ENCODE measurements at places on chromosomes 2 and 18.

GRCh38 chr18:26215247-26215970, 10.8 kb upstream of the TAF4B start:
- DNase-seq, result no peak

GRCh38 chr18:36539674-36540231, 242.2 kb downstream of the FHOD3 start:
- DNase-seq, result no peak

DNA sequence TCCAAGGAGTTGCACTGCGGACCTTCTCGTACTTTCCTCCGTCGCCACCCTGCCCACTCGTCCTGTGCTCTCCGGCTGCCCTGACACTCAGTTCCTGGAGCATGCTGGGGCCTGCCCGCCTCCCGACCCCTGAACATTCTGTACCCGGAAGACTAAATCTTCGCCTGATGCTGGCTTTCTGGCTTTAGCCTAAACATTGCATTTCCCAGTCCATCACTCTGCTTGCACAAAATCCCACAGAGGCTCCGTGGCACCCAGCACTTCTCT, 550 bp upstream of the SFXN5 start:
- DNase-seq, result no peak

DNA sequence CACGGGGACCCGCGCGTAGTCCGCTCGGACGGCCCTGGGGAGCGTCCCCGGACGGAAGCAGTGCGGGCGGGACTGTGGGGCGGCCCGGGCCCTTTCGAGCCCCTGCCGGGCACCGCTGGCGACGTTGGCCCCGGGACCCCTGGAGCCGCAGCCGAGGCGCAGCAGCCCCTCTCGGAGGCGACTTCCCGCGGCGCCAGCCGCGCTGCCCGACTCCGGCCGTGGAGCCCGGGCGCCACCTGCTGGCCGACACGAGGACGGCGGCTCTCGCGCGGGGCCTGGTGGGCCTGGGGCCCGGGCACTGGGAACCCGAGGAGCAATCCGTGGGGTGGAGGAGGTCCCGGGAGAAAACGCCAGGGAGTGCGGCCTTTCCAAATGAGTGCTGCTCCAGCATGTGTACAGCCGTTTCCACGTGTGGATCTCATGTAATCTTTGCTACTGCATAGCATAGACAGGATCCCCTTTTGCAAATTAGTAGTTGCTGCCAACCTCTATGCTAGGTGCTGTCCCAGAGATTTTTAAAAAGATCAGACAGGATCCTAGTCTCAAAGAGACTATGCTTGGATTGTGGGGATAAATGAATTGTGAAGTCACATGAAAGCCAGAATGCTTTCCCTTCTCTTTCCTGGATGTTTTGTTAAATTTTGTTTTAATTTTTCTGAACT, 4.0 kb downstream of the ID2 start:
- DNase-seq, result peak; percentile 69

DNA sequence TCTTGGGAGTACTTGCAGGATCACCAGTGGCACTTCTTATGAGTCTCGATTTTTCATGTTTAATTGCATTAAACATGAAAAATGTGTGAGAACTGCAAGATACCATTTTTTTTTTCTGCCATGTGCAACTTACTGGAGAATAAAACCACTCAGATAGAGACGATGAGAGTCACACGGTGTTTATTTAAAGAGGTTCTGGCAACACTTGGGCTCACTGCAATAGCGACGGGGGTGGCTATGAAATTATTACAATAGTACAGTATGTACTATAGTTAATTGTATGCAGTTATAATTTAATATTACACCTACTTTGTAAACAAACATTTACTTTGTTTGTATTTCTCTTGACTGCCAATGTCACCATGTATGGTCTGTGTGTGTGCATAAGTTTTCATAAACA, 479.8 kb downstream of the NUP35 start:
- DNase-seq, result no peak

DNA sequence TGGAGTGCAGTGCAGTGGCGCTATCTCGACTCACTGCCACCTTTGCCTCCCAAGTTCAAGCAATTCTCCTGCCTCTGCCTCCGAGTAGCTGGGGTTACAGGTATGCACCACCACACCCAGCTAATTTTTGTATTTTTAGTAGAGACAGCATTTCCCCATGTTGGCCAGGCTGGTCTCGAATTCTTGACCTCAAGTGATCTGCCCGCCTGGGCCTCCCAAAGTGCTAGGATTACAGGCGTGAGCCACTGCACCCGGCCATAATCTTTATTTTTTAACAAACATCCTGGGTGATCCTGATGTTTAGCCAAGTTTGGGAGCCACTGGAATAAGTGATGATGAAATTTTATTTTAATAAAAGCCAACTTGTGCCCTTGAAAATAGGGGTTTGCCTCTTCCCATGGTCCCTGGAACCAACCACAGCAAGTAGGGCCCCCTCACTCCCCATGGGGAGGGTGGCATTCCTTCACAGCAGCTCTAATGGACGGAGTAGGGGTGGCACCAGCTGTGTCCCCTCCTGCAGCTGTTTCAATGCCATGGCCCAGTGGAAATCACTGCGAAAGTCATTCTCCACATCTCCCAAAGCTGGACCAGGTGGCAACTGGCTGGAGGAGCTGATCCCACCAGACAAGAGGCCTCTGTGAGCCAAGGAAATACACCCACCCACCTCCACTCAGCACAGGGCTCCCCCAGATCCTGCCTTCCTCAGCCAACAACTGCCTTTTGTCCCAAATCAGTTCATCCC, 194.8 kb downstream of the ZFP36L2 start:
- no peak for DNase-seq

DNA sequence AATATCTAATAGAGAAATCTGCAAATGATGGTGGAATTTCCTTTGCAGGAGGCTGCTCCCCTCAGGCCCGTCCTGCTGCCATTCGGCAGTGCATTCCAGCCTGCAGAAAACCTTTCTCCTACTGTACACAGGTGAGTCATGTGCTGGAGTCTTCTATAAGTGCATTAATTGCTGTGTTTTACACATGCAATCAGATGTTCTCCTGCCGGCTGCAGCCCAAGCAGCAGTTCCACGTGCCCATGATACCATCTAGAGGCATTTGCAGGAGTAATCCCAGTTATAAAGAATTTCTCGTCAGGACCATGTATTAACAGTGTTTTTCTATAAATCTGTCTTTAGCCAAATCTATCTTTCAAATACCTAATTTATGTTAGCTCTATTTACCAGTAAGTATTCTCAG, 304.7 kb upstream of the HNMT start:
- no peak for DNase-seq

GRCh38 chr2:218400930-218401881, 1.5 kb downstream of the CTDSP1 start:
- DNase-seq, result no peak

DNA sequence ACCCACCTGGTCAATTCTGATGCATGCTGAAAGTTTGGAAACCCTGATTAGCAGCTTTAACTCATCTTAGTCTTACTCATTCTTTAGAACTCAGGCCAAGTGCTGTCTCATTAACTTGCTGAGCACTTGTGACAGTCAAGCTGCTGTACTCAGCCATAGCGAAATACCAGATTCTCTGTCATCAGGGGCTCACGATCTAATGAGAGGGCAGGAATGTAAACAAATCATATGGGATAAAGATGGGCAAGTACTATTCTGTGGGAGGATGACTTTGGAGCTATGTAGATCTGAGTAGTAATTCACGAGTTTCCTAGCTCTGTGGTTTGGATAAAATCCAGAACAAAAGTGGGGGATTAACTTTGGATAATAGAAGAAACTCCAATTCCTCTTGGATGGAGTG, 376.6 kb downstream of the HRH4 start:
- DNase-seq, result no peak

GRCh38 chr2:1618974-1619373, 125.3 kb downstream of the PXDN start:
- no peak for DNase-seq

GRCh38 chr18:77140439-77141109, 8.0 kb upstream of the MBP start:
- DNase-seq, result no peak

GRCh38 chr18:36559149-36559857, 261.8 kb downstream of the FHOD3 start:
- no peak for DNase-seq

DNA sequence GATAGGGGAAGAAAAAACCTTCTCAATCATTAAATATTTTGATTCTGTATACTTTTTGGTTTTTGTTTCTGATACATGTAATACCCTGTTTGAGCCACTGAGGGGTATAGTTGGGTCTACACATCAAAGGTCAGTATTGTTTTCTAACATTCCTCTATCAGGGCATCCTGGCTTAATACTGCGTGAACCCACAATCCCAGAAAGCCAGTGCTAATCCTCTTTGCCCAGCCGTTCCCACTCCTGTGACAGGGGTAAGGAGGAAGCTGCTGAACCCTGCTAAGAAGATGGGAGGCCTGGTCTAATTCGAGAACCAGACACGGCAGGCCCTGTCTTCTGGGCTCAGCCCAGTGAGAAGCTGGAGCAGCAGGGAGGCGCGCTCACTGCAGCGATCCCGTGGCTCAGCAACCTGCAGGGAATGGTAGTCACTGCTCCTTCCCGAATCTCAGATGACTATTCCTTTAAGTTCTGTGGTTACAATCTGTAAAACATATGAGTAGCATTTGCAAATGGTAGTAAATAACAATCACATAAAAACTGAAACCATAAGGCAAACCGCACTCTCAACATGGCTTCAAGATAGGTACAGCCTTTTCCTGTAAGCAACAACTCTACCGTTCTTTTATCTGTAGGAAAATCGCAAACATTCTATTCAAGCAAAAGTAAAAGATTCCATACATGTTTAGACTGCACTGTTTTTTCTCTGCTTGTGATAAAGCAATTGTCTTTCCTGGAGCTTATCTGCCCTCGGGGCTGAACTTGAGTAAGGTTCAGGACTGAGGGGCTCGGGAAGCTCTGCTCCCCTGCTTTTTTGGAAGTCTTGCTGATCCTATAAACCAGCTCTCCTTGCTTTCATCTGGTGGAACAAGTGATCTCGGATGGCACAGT, 87.0 kb downstream of the EPB41L3 start:
- DNase-seq, result no peak

- DNase-seq, result no peak
Measured at GRCh38 chr2:173075056-173075780, 428 bp upstream of the MAP3K20 start.

- DNase-seq, result no peak
Measured at GRCh38 chr2:15146960-15147359, 414.2 kb downstream of the NBAS start.

GRCh38 chr2:128302011-128302743, 16.5 kb downstream of the HS6ST1 start:
- no peak for DNase-seq

DNA sequence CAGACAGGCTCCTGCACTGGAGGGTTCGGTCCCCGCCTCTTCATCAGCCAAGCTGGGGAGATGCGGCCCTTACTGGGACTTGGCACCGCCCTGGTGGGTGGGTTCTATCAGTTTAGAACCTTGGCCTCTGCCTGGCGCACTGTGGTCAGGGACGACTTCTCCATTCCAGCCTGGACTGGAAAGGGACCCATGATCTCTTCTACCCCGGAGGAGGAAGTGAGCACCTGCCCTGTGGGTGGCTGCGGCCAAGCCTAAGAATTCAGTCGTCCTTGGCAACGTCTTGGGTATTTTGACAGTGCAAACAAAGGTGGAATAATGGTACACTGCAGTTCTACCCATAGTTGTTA, 106.9 kb upstream of the CD302 start:
- DNase-seq, result no peak

DNA sequence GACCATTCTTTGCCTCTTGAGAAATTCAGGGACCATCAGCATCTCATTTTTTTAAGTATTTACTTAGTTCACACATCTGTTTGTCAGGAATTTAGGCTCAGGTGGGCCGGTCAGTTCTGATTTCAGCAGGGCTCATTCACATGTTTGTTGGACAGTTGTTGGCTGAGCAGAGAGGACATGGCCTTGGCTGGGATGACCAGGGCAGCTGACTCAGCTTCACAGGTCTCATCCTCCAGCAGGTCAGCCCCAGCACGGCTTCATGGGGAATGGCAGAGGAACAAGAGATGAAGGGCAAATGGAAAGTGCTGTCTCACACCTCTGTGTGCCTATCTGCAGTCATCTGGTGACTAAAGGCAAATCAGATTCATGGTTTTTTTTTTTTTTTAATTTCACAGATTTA, 136.1 kb upstream of the TMEM200C start:
- DNase-seq, result no peak

DNA sequence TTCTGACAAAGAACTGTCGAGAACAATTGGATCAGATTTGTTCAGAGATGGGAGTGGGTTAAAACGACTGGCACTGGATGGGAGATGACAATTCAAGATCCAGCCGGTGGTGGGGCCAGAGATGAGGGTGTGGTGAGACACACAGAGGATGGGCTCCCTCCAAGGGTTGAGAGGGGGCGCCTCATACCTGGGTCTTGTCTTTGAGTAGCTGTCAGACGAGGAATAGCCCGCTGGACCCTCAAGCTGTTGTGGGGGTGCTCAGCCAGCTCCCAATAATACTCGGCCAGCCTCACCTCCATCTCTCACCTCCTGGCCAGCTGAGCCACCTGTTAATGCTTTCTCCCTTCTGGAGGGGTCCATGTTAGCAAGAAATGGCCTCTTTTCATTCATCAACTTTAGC, 14.0 kb downstream of the INPP5D start:
- no peak for DNase-seq

- no peak for DNase-seq
Measured at GRCh38 chr2:60525899-60526298, 27.6 kb downstream of the BCL11A start.

- DNase-seq, result no peak
Measured at GRCh38 chr2:121356058-121356640, 71.1 kb upstream of the TFCP2L1 start.

DNA sequence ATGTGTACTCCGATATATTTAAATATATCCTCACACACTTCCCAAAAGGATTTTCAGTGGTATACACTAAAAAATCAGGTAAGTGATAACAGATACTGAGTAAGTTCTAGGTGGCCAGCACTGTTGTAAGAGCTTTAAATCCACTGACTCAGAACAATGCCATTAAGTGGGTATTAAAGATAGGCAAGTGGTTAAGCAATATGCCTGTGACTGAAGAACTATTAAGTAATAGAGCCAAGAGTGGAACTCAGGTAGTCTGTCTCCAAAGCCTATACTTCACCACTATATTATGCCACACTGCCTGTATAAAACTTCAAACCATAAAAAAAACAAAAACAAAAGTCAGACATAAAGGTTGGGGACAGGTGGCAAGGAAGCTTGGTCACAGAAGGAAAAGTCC, 37.2 kb downstream of the THUMPD2 start:
- no peak for DNase-seq

DNA sequence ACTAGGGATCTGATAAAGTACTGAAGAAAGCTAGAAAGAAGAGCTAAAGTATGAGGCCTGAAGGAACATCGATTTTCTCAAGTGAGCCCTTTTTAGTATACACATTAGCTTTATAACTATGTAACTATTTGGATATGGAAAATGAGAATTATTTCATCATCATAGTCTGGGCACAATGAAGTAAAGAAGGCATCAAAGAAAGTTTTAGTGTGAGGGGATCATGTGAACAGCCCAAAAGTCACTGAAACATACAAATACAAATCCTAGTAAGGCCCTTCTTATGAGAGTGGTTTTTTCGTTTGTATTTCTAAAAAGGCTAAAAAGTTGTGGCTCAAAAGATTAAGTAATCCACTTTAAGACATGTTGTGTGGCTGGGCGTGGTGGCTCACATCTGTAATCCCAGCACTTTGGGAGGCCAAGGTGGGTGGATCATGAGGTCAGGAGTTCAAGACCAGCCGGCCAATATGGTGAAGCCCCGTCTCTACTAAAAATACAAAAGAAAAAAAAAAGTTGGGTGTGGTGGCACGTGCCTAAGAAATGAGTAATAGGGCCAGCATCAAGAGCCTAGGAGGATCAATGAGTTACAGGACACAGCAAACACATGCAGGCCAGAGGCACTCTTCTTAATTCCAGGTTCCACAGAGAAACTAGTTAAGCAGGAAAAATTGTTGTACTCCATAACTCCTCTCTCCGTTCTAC, 61.9 kb downstream of the PUM2 start:
- no peak for DNase-seq
